ENCODE measurements at places on chromosomes 3 and 15.

DNA sequence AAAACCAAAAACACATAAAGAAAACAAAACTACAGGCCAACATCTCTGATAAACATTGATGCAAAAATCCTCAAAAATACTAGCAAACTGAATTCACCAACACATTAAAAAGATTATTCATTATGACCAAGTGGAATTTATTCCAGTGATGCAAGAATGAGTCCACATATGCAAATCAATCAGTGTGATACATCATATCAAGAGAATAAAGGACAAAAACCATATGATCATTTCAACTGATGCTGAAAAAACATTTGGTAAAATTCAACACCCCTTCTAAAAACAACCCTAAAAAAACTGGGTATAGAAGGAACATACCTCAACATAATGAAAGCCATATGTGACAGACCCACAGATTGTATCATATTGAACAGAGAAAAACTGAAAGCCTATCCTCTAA lies 265.6 kb upstream of the DCBLD2 start:
- DNase-seq: no peak

- DNase-seq: no peak
These were observed 164.6 kb downstream of the SUCLG2 start for GRCh38 chr3:67489816-67490215.

DNA sequence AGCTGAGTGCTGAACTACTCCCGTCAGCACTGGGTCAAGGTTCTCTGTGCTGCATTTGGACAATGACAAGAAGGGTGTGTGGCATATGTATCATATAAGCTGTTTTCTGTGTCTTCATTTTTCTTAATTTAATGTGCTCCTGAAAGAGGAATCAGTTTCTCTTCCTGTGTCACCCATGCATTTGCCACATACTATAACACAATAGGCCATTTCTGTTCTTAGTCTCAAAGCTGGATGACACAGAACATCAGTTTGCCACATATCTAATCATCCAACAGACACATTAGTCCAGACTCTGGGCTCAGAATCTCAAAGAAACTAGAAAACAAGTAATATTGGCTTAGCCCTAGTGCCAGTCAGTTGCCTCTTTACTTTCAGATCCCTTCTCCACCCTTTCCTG lies 34.1 kb downstream of the CEP19 start:
- DNase-seq: no peak

GRCh38 chr15:91938136-91938535 lies 84.6 kb downstream of the SLCO3A1 start:
- DNase-seq: no peak

- DNase-seq: no peak
These were observed 2.1 kb upstream of the ALAS1 start for GRCh38 chr3:52195823-52196331.

GRCh38 chr3:186534113-186534669 lies 10.0 kb downstream of the CRYGS start:
- peak; percentile 8 for DNase-seq

DNA sequence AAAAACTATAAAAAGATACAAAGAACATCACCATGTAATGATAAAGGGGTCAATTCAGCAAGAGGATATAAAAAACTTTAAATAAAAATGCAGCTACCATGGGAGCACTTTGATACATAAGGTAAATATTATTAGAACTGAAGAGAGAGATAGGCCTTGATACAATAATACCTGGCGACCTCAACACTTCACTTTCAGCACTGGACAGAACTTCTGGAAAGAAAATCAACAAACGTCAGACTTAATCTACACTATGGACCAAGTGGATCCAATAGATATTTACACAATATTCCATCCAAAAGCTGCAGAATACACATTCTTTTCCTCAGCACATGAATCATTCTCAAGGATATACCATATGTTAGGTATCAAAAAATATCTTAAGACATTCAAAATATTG lies 42.0 kb downstream of the WDR49 start:
- DNase-seq: no peak

GRCh38 chr3:54257125-54257720 lies 134.9 kb downstream of the CACNA2D3 start:
- no peak for DNase-seq

- no peak for DNase-seq
These were observed 561.4 kb downstream of the GABRG3 start for GRCh38 chr15:27532358-27532757.

- no peak for DNase-seq
These were observed 139.4 kb upstream of the SLC7A14 start for GRCh38 chr3:170725285-170725731.

GRCh38 chr15:63244399-63244798 lies 33.0 kb upstream of the APH1B start:
- DNase-seq: no peak

DNA sequence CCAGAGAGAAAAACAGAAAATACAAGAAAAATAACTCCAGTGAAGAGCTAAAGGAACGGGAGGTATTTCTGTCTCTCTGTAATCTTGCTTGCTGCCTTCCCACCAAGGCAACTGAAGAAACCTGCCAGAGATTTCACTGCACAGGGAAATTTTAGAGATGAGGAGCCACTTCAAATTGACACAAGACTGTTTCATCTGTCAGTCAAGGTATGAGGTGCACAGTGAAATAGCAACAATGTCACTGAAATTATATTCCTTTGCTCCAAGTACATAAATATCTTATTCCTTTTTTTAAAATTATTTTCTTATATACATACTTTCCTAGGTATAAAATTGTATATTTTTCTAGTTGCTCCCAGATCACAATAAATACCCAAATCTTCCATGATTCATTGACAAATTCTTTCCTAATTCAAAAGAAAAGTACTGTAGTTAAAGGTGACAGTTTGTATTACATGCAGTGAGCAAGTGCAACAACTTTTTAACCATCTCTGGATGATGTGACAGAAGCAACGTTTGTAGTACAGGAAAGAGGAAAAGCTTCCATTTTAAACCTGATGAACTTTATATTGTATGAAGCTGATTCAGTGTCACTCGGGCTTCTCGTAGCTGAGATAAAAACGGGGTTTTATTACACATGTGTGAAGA lies 563.4 kb downstream of the TUSC7 start:
- DNase-seq: no peak

DNA sequence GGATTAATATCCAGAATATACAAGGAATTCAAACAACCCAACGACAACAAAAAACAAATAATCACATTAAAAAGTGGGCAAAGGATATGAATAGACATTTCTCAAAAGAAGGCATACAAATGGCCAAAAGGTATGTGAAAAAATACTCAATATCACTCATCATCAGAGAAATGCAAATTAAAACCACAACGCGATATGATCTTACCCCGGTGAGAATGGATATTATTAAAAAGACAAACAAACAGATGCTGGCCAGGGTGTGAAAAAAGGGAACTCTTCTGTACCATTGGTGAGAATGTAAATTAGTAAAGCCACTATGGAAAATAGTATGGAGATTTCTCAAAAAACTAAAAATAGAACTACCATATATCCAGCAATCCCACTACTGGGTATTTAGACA lies 43.5 kb upstream of the MEF2A start:
- DNase-seq: no peak

GRCh38 chr3:31895471-31895870 lies 85.6 kb downstream of the OSBPL10 start:
- DNase-seq: no peak

GRCh38 chr3:97862582-97862981 lies 40.8 kb downstream of the CRYBG3 start:
- DNase-seq: no peak

DNA sequence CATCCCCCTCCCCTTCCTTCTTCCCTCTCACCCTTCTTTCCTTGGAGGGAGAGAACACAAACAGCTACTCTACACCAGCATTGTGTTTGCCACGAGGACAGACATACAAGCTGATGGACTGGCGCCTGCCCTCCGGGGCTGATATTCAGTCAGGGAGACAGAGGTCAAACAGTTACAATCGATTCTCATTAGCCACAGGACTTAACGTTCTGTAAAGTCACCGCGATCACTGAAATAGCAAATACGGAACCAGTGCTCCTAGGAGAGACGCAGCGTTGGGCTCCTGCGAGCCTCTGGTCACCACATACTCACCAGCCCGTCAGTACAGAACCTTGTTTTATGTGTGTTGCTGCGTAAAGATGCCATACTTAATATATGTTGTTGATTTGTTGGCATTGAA lies 108.8 kb downstream of the LRRK1 start:
- DNase-seq: no peak

- no peak for DNase-seq
These were observed 1026.0 kb downstream of the TUSC7 start for GRCh38 chr3:117735481-117736101.

DNA sequence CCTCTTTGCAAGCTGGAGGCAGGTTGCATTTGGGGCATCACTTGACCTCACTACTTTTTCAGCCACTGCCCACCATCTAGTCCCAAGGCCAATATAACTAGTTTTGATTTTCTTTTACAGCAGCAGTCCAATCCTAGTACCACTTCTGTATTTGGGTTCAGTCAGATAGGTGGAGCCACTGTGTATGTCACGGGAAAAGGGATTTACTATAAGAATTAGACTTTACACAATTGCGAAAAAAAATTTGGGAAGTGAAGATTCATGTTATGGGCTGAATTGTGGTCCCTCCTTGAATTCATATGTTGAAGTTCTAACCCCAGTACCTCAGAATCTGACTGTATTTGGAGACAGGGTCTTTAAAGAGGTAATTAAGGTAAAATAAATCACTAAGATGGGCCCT lies 37.4 kb upstream of the NMNAT3 start:
- DNase-seq: no peak

GRCh38 chr15:38683382-38684242 lies 119.0 kb upstream of the RASGRP1 start:
- DNase-seq: peak; percentile 61

GRCh38 chr15:101633356-101633755 lies 18.8 kb downstream of the TM2D3 start:
- no peak for DNase-seq

DNA sequence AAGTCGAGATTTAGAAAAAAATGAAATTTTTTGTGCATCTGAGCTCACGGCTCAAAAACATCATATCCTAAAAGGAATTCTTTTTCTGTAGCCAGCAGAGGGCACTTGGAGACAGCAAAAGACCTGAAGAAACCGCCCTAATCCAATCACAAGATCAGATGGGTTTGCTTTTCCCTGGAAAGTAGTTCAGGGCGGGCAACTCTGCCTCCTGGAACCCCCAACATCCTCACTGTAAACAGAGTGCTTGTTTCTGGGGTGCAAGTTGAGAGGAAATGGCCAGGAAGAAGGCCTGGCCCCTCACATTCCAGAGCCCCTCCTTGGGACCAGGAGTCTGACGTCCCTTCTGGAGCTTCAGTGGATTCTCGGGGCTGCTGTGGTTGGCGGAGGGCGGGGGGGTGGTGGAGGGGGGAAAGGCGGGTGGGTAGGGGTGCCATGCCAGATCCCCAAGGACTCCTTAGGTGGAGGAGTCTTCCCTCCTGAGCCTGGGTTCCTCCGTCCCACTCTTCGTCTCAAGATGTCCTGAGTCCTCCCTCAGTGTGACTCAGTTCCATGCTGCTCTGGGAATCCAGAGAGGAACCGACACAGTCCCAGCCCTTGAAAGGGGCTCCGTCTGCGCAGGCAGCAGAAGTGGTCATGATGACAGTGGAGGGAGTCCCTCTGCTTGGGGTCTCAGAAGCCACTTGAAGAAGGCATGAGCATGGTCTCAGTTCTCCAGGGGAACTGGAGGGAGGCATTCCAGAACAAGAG lies 35.9 kb downstream of the CCK start:
- DNase-seq: no peak

- DNase-seq: no peak
These were observed 87.2 kb upstream of the SLC2A2 start for GRCh38 chr3:171113716-171114115.

DNA sequence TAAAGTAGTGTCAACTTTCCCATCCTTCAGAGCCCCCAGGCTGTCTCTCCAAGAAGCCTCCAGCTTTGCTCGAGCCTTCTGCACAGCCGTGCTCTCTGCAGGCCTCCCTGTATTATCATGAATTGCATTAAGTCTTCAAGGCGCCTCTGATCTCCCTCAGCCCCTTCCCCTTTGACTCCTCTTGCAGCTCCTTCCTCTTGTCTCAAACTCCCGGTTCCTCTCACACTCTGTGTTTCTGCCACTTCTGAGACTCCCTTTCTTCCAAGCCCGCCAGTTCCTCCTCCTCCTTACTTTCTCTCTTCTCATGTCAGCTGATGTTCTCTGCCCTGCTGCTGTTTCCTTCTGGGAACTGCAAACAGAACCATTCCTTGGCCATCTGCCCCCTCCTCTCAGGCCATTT lies 418.8 kb downstream of the EPHB1 start:
- DNase-seq: no peak

- DNase-seq: no peak
These were observed 610 bp downstream of the LIPC start for GRCh38 chr15:58432401-58432800.

DNA sequence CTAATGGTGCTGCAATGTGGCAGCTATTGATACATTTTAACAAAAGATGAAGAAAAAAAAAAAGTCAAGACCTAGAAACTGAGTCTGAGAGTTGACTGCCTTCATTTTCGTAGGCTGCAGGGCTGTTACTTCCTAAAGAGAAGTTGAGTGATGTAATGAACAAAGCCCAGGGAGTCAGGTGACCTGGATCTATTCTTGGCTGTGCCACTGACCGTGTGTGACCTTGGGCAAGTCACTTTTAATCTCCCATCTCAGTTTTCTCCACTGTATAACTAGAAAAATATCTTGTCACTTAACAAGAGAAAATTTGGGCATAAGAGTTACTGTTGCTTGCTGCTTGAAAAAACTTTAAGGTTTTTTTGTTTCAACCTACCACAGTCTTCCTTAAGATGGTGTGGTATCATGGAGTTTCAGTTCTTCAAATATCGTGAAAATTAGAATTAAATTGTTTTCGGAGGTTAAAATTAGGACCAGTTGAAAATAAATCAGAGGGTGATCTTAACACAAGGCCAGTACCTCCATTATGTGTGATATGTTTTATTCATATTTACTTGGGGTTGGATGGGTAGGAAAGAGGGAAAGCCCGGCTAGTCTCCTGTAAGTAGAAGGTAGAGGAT lies 5.8 kb downstream of the FMN1 start:
- no peak for DNase-seq

GRCh38 chr15:89971592-89971997 lies 29.5 kb upstream of the ZNF710 start:
- DNase-seq: peak; percentile 26

GRCh38 chr15:63473007-63473748 lies 31.2 kb upstream of the USP3 start:
- DNase-seq: peak; percentile 24

GRCh38 chr15:100731267-100732152 lies 129.1 kb downstream of the ASB7 start:
- no peak for DNase-seq

DNA sequence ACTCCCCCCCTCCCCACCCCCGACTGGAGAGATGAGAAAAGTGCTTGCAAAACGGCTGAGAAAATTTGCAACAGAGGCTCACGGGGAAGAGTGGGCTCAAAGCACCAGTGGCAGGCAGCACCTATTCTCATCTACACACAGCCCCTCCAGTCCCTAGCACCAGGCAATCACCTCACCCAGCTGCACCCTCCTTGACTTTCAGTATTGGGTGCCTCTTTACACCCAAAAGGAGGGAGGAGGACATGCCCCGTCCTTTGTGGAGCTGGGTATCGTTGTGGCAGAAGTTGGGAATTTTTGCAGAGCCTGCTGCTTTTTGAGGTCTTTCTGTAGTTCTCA lies 182.8 kb upstream of the TOPAZ1 start:
- DNase-seq: no peak

- DNase-seq: no peak
These were observed 98.2 kb upstream of the CHD2 start for GRCh38 chr15:92801774-92802464.
